ENCODE measurements at places on chromosomes 2 and 18.
A peak's percentile ranks its signal among the peaks of the same experiment; 100 is the strongest.

DNA sequence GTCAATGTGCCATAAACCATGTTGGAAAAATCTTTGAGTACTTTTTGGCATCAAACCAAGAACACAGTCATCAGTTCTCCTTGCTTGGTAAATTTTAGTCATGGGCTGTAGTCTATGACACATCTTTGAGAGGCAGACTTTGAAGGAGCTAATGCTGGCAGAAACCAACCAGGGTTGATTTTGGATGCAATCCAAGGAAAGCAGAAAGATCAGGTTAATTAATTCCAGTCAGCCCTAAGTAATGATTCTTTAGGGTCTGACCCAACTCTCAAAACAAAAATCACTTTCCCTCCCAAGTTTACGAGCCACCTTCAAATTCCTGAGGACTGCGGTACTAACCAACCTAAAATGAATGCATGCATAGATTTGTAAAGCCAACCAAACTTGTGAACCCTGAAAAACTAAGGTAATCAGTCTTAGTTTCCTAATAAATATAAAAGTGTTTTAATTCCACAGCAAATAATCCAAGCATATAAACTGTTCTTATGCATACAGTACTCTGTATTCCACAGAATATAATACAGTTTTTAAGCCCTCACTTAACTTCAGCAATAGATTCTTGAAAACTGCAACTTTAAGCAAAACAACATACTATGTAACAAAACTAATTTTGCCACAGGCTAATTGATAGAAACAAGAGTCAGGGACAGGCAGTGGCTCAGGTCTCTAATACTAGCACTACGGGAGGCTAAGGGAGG, 22.0 kb downstream of the AP1S3 start:
- peak; percentile 74 for DNase-seq

GRCh38 chr18:32042337-32042736, 23.7 kb downstream of the RNF125 start:
- no peak for DNase-seq

DNA sequence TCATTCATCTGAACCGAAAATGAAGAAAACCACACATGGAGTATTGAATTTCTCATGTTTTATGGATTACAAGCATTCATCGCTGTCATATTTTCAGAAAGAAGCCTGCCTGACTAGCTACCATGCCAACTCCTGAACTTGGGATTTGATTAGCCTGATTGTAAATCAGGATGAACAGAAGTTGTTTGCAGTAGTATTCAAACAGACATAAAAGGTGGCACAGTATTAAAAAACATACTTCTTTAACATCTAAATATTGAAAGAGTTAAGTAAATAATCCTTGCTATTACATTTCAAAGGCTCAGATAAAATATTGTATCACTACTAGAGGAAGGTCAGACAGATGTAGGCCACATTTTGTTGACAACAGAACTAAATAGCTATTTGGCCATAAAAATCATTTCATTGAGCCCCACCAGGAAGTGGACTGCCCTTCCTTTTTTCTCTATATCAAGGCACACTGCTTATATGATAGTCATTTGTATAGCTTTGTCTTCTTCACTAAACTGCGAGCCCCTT, 21.6 kb downstream of the SLC38A11 start:
- no peak for DNase-seq

DNA sequence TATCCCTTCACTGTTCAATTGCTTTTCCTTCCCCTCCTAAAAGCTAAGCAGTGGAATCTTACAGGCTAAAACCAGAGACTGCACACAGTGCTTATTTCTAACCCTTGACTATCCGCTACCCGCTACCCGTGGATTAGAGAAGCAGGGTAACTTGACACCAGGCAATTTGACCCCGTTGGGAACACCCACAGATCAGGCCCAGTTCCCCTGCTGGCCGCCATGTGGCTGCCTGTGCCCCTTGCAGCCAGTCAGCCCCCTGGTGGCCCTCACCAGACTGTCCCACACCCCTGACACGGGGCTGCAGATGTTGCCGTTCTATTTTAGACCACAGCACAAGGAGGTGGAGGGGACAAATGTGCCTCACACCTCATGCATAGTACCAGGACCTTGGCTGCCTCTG, 74.8 kb downstream of the TXNL1 start:
- DNase-seq: no peak

DNA sequence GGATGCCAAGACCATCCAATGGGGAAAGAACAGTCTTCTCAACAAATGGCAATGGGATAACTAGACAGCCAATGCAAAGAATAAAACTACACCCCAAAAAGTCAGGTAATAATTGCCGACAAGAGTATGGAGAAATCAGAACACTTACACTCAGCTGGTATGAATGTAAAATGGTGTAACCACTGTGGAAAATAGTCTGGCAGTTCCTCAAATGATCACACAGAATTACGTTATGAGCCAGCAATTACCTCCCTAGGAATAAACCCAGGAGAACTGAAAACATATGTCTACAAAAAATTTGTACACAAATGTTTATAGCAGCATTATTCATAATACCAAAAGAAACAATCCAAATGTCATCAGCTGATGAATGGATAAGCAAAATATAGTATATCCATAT, 8.8 kb downstream of the IWS1 start:
- DNase-seq: no peak

- DNase-seq: peak; percentile 100
These were observed 10.9 kb upstream of the FHL2 start for GRCh38 chr2:105409717-105410116.

DNA sequence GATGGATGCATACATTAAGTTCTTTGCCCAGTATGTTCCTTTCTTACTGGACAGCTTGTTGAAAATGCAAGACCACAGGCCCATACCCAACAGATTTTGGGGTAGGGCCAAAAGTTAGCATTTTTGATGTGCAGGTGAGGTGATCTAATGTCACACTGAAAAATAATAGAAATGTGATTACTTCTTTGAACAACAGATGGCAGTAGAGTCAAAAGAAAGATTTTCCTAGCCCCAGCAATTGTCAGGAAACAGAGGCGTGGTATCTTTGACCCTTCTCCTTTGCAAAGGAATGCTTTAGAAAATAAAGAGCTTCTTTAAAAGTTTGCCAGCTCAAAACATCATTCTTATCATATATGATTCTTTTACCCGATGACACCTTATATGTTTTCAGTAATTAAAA, 343.6 kb upstream of the SYT4 start:
- no peak for DNase-seq

- DNase-seq: no peak
These were observed 60.1 kb upstream of the CHMP1B start for GRCh38 chr18:11791131-11791530.

GRCh38 chr18:62458868-62459716, 63.7 kb upstream of the ZCCHC2 start:
- DNase-seq: no peak

DNA sequence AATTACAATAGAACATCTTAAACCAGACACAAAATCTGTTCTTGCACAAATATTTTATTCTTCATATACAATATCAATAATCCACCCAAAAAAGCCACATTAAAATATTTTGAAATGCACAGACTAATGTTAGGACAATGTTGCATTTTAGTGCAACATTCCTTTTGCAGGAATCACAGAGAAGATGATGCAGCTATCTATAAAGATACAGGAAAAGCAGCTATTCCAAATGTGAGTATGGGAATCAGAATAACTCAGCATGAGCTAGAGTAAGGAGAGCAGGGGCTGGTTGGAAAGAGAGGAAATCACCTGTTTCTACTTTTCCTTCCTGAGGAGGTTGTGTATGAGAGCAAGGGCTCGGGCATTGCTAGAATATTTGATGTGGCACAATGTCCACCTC, 4.8 kb downstream of the C2orf66 start:
- no peak for DNase-seq

DNA sequence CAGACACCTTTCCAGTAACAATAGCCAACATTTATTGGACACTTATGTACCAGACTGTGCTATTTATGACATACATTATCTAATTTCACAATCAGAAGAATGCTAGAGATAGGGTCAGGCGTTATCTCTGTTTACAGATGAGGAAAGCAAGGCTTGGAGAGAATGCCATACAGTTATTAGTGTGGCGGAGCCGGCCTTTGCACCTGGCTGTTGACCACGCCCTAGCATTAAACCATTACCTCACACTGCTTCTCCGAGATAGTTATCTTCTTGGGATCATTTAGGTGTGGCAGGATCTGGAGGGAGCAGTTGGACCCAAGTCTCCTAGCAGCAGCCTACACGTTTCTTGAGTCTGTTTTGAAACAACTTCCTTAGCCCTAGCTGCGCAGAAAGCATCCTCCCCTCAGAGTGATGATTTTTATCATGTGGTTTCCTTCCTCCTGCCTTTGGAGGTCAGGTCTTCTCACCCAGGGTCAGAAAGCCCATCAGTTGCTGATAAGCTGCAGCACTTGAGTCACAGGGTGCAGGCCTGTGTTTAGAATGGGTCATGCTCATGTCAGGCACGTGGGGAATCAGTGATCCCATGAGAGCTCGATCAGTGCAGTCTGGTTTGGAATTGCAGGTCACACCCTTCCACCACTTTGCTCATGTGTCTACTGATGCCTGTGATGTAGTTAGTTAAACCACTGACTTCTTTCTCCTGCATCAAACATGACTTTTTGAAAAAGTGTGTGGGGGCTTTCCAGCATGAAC, 118.2 kb downstream of the SPTBN1 start:
- DNase-seq: peak; percentile 80

DNA sequence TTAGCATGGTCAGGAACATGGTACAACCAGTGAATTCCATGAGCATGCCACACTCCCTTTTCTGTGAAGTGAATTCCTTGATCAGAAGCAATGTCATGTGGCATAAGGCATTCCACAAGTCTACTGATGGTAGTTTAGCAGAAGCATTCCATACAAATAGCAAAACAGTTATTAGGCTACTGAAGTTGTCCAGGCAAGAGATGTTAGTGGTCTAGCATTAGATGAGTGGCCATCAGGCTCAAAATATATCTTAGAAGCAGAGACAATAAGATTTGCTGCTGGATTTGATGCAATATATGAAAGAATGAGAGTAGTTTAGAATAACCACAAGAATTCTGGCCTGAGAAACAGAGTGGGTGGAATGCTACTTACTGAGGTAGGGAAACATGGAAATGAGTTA, 355.3 kb upstream of the NRXN1 start:
- no peak for DNase-seq

DNA sequence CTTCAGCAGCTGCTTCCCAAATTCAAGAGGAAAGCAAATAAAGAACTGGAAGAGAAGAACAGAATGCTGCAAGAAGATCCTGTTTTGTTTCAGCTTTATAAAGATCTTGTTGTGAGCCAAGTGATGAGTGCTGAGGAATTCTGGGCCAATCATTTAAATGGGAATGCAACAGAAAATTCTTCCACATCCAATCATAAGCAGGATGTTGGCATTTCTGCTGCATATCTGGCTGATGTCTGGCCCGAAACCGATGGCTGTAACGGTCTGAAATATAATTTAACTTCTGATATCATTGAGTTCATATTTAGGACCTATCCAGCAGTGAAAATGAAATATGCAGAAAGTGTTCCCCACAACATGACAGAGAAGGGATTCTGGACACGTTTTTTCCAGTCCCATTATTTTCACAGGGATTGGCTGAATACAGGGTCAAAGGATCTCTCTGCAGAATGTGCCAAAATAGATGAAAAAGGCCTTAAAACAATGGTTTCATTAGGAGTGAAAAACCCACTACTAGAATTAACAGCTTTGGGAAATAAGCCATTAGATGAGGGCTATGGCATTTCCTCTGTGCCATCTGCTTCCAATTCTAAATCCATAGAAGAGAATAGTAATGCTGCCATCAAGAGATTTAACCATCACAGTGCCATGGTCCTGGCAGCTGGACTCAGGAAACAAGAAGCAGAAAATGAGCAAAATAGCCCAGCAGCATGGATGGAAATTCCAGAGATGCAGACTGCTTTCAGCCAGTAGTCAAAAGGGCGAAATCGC, 175.6 kb downstream of the MC4R start:
- no peak for DNase-seq

- no peak for DNase-seq
These were observed 450.1 kb downstream of the SLC4A3 start for GRCh38 chr2:220077488-220077887.

DNA sequence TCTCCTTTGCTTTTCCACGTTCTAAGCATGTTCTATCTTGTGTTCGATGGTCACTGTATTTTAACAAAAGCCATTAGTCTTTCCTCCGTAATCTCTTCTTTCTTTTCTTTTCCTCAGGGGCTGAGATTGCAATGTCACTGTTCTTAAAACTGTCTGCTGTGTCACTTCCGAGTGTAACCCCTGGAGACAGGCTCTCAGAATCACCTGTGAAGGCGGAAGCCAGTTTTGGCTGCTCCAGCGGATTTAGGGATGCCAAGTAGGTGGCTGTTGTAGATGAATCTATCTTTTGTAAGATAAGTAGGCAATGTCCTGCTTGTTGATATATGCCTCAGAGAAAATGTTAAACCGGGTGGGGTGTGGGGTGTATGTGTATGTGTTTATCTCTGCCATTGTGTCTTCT, 94.7 kb upstream of the L3MBTL4 start:
- DNase-seq: no peak

DNA sequence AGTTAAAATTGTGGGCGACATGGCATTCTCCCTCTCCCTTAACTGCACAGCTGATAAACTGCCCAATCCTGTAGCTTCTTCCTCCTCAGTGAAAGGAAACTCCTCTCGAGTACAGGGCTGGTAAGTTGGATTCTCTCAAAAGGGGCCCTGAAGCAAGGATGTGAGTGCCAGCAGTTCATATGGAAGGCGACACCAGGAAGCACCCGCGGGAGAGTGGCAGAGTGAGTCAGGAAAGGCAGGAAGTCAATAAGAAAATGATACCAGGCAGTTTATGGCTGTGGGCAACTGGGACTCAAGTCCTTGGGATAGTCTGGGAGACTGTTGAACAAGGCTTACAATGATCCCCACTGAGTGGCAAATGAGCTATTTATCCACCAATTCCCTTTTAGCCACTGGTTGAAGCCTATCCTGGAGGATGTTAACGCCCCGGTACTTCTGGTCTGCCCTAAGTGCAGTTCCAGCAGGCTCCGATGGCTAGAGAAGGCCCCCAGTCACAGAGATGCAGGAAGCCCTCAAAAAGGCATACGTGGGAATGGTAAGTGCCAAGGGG, 34.8 kb downstream of the ABHD3 start:
- peak; percentile 40 for DNase-seq
